ENCODE measurements at places on chromosomes 13 and 19.

GRCh38 chr13:113927661-113928581, 46.0 kb downstream of the C13orf46 start:
- DNase-seq: no peak

DNA sequence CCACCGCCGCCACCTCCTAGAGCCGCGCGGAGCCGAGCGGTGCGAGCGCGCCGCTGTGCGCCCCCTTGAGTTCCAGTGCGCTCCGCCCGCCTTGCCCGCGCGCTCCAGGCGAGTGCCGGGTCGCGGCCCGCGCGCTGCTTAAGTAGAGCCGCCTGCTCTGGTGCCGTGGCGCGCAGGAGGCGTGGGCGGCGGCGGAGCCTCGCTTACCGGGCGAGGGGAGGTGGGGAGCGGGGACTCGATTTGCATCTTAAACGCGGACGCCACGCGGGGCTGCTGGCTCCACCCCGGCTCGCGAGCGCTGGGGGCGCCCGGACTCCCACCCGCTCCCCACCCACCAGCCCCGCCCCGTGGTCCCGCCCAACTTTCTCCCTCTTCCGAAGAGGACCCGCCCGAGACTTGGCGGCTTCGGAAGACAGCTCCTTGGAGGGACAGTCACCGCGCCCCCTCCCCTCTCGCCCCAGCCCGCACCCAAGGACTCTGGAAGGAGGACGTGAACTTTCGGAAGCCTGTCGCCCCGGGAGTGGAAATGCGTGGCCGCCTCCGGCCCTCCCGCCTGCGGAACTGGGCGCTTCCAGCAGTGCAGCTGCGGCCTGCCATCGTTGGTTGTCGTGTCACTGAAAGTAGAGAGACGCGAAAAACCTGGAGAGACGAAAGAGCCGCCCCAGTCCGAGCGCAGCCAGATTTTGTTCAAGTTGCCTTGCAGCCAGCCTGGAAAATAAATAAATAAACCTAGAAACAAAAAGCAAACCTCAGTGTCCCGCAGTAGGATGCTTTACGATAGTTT, at the start of gene KCTD12:
Gene KCTD12 (minus strand): TSS at position 114 of the 784 bp plus-strand sequence. CDS start 257 bp downstream, outside the sequence.
- DNase-seq: peak; percentile 34

DNA sequence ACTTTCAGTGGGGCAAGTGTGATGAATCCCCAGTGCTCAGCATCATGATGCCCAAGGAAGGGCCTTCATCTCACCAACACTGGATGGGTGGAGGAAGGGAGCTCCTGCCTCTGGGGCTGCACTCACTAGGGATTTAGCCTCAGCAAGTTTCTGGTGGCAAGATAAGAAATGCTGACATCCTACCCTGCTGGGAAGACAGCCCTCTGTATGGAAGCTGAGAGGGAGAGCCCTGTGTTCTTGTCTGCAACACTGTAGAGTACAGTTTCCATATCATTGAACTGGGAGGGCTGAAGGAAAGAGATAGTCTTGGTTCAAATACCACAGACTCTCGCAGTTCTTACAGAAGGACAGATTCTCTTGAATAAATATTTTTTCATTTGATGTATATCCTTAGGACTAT, 7.3 kb upstream of the ZNF460 start:
- no peak for DNase-seq

DNA sequence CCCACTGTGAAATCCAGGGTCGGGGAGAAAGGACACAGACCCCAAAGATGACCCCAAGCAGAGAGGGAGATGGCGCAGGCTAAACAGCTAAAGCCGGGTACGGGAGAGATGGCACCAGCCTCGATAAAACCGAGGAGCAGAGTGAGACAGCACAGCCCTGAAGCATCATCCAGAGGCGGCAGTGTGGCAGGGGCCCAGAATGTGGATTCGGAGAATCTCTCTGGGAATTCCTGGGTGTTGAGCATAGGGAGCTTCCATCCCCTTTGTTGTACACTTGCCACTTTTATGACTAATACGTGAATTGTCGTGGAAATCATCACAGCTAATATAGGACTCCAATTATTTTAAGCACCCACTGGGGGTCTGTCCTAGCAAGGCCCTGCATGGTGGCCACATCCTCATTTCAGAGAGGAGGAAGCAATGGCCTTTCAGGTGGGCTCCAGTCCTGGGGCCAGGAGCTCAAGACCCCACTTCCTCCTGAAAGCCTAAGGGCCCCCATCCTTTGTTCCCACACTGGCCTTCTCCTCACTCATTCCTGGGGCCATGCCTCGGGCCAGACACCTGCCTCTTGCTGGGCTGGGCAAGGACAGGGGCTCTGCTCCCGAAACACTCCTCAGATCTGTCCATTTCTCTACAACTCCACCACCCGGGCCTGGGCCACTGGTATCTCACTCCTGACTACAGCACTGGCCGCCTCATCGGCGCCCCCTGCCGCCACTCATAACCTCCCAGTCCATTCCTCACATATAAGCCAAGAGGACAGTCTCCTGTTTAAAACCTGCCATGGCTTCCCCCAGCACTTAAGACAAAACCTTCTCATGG, 29.3 kb upstream of the ATP1A3 start:
- DNase-seq: peak; percentile 9

DNA sequence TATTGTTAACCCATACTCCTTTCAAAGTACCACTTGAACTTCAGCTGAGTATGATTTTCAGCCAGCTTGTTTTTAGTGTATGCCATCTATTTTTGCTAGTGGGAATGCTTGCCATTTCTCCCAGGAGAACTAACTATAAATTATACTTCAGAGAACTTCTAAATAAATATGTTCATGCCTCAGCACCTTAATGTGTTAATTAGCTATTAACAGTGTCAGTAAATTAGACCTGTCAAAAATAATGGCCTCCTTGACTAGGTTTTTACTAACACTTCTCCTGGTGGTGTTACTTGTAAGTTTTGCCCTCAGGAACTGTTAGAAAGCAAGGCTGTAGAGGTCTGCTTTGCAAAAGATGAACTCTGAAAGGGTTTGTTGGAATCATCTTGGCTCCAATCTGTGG, 4.5 kb downstream of the CLDN10 start:
- DNase-seq: no peak

DNA sequence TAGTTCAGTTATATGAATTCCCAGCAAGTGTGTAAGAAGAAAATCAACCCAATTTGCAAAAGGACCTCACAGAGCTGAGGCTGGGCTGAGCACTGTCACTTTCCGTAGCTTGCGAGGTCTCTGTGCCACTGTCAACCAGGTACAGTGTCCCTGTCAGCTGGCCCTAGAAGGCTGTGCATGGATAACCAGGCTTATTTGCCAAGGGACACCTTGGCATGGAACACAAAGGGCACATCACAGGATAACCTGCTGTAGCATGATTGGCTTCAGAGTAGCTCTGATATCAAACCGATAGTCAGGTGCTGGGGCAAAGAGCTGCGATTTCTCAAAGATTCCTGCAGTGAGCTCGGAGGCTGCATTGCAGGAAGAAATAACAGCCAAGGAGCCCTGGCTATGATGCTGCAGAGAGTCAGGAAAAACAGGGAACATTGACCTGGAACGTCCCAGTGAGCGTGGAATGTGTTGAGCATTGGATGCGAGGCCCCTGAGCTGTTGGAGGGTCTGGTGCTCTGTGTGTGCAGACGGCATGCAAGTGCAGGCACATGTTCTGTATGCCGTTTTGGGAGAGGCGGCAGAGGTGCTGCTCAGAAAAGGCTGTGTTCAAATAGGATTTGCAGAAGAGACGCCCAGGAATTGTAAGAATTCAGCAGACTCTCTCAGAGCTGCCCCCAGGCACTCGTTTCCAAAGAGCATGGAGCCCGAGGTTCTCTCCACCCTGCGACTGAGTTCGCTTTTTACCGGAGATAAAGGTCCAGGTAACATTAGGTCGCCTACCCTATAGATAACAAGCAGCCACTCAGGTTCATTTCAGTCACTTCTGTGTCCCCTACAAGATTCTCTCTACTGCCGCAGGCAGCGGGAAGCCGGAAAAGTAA, 213.5 kb upstream of the IRS2 start:
- DNase-seq: no peak

GRCh38 chr13:110269509-110270185, 37.3 kb downstream of the COL4A1 start:
- no peak for DNase-seq

GRCh38 chr13:34521171-34521570, 420.9 kb upstream of the NBEA start:
- DNase-seq: no peak

DNA sequence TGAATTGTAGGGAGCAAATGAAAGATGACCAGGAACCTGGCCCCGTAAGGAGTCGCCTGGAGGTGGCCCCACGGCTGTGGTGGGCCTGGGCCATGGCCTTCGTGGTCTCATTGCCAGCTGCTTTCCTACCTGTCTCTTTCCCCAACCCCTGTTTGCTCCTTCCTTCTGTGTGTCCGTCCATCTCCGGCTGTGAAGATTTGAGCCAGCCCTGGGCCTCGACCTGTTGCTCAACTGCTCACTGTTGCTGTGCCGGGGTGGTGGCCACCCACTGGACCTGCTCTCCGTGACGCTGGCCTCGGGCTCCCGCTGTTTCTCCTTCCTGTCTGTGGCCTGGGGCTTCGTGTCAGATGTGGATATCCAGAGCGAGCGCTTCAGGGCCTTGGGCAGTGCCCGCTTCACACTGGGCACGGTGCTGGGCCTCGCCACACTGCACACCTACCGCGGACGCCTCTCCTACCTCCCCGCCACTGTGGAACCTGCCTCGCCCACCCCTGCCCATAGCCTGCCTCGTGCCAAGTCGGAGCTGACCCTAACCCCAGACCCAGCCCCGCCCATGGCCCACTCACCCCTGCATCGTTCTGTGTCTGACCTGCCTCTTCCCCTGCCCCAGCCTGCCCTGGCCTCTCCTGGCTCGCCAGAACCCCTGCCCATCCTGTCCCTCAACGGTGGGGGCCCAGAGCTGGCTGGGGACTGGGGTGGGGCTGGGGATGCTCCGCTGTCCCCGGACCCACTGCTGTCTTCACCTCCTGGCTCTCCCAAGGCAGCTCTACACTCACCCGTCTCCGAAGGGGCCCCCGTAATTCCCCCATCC, 8.5 kb downstream of the DBP start:
- DNase-seq: no peak

- peak; percentile 66 for DNase-seq
Observed at GRCh38 chr13:97226788-97227627, 4.9 kb downstream of the MBNL2 start.

GRCh38 chr19:16608290-16608739, 19.7 kb downstream of the MED26 start:
- DNase-seq: no peak

DNA sequence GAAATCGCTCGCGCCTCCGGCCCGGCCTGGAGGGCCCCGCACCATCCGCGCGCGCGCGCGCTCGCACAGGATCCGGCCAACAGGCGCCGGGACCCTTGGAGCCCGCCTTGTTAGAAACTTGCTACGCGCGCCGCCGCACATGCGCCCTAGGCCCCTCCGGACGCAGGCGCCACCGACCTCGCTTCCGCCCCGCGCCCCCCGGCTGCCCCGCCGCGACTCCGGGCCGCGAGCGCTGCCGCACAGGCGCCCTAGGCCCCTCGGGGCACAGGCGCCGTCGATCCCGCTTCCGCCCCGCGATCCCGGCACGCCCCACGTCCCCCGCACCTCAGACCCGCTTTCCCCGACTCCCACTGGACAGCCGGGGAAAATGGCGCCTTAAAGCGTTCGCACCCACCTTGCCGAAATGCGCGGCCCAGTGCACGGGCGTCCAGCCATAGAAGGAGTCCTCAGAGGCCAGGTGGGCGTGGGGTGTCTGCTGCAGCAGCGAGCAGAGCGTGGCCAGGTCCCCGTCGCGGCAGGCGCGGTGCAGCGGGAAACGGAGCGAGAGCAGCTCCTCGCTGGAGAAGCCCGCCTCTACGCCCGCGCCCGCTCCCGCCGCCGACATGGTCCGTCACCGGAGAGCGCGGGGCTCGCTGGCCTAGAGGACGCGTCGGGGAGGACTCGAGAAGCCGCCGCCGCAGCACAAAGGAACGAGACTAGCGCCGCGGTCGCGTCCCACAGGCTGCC, 375 bp downstream of the ANKRD10 start:
- DNase-seq: peak; percentile 91

GRCh38 chr13:44854313-44855060, 134.8 kb downstream of the NUFIP1 start:
- peak; percentile 51 for DNase-seq

DNA sequence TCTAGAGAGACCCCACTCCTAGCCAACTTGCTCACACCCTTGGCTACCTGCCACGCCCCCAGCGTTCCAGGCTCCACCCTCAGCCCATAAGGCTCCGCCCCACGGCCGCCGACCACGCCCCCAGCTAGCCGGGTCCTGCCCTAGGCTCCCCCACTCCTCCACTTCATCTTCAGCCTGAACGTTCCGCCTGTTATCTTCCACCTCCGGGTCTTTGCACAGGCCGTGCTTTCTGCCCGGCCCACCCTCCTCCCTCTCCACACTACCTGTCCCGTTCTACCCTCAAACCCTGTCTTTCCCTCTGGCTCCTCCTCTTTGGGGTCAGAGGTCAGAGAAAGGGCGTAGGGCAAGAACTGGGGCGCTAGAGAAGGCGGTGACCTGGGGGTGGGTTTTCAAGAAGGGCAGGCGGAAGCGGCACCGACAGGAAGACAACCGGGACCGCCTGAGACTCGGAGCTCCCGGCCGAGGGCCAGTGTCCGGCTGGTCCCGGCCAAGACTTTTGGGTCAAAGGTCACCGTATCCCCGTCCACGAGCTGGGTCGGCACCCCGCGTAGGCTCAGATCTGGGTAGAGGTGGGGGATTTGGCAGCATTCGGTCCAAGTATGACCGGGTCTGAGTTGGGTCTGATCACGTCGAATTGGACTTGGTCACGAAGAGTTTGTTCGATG, 2.2 kb downstream of the PDE4C start:
- DNase-seq: peak; percentile 44

DNA sequence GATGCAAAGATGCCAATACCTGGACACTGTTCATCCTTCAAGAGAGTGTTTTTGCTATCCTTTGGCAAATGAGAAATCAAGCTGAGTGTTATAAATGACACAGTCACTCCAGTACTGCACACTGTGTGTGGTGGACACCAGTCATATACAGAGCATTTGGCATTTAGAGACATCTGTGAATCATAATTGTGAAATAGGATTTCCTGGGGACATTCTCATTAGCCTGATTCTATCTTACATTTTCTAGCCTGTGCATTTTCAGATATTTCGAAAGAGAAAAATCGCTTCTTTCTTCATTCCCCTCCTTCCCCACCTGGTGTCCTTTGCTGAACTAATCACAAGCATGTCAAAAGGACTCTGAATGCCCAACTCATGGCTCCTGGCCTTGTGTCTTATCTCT, 781.0 kb upstream of the ARGLU1 start:
- no peak for DNase-seq

DNA sequence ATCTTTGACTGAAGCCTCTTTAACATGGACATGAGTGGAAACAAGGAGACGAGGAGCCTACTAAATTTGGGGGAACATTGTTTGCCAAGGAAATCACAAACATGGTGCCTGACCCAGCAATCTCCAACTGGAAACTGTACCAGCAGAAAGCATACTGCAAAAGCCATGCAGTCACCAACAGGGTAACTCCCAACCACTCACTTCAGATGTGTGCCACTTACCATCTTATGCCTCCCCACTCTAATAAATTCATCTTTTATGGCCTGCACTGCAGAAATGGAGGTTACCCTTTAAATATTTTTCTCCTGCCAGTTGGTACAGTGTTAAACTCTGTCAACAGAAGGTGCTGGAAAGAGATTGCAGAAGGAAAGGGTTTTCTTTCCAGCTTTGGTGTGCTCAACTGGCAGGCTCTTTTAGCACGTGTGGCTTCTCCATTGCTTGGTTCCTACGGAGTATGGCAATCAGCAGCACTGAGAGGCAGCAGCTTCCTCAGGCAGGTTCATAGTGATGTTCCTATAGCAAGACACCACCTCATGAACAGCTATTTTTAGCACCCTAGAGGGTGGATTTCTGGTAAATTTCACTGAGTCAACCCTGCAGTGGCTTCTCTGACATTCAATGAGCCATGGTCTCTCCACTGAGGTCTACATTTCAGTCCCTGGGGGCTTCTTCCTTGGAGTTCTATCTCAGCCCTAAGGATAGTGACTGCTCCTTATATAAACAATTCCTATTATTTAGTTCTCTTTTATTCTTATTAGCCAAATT, 21.4 kb downstream of the MIR17HG start:
- DNase-seq: no peak
